ENCODE measurements at places on chromosomes 13 and 19.

- DNase-seq, result no peak
These were observed 2.9 kb upstream of the PTOV1 start for GRCh38 chr19:49847731-49848696.

- DNase-seq, result no peak
These were observed 1.3 kb upstream of the DNAJC15 start for GRCh38 chr13:43021926-43022670.

GRCh38 chr13:44148159-44148914, 225.3 kb upstream of the SERP2 start:
- no peak for DNase-seq

DNA sequence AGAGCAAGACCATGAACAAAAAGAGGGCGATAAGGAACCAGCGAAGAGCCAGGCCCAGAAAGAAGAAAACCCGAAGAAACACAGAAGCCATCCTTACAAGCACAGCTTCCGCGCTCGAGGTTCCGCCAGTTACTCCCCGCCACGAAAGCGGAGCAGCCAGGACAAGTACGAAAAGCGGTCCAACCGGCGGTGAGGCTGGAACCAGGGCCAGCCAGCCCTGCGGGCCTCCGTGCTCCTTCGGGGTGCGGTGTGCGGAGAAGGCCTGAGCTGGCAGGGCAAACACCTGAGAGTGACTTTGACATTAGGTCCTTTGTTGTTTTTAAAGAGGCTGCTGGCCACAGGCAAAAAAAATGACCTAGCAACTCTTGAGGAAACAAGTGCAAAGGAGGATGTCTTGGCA, 44.1 kb downstream of the POLR1D start:
- no peak for DNase-seq

DNA sequence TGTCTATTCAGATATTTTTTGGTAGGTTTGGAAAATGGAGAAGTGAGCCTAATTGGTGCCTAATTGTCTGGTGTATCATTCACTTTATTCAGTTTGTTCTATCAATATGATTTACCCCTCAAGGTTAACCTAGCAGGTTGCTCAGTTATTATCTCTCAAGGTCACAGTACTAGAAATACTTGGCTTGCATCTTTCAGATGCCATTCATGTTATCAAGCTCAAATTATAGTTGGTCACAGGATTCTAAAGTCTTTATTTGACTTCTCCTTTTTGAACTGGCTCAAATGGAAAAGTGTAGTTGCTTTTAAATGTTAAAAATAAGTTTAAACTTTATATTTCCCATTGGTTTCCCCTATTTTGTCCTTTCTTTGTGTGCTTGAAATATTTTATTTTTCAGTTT, 2.6 kb downstream of the KCNRG start:
- no peak for DNase-seq

GRCh38 chr13:54356849-54357248, 1328.2 kb downstream of the OLFM4 start:
- no peak for DNase-seq

GRCh38 chr19:3140667-3141038, 4.8 kb downstream of the GNA15 start:
- no peak for DNase-seq

GRCh38 chr19:12680034-12680433, 1.6 kb downstream of the DHPS start:
- DNase-seq, result no peak

DNA sequence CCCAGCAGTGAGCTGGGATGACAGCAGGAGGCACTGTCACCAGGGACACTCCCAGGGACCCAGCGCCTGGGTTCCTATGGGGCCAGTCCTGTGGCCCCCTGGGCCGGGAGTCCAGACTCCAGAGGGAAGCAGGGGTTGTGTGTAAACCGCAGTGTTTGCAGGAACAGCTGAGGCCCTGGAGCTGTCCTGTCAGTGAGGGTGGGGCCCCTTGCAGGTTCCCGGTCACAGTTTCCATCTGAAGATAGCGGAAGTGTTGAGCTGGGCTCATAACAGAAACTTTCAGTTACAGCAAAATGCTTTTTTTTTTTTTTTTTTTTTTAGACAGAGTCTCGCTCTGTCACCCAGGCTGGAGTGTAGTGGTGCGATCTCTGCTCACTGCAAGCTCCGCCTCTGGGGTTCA, 17.7 kb upstream of the CSNK1G2 start:
- no peak for DNase-seq

- DNase-seq, result no peak
These were observed 102.5 kb downstream of the URI1 start for GRCh38 chr19:30044273-30045248.

GRCh38 chr19:39083983-39084731, at the start of gene ACP7:
Gene ACP7, plus strand, starts transcription at chr19:39084368. Its CDS starts 902 bp downstream, at chr19:39085270.
- DNase-seq, result peak; percentile 71

DNA sequence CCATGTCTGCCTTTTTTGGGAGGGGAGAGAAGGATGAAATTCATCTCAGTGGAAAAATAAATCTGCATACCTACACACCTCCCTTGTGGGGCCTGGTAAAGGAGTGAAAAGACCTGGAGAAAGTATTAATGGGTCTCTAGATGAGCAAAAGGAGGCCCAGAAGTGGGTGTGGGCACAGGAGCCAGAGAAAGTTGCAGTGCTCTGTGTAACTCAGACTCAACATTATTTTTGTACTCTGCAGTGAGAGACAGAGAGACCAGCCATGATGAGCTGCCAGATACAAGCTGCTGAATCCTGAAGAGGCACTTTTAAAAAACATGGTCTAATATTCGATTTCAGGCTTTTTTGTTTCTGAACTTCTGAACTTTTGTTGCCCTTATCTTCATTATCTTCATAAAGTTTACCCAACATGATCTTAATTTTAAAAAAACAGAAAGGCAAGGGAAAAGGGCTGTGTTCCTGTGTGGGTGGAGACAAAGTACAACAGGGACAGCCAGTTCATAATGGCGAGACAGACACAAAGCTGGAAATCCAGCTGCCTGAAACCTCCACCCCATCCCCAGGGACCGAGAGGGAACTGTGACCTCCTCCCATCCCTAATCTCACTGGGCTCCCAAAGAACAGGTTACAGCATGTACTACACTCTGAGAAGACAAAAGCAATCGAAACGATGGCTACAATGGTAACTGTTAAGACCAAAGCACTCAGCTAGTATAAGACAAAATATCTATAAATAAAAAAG, 77.2 kb downstream of the KLF12 start:
- DNase-seq, result peak; percentile 91

DNA sequence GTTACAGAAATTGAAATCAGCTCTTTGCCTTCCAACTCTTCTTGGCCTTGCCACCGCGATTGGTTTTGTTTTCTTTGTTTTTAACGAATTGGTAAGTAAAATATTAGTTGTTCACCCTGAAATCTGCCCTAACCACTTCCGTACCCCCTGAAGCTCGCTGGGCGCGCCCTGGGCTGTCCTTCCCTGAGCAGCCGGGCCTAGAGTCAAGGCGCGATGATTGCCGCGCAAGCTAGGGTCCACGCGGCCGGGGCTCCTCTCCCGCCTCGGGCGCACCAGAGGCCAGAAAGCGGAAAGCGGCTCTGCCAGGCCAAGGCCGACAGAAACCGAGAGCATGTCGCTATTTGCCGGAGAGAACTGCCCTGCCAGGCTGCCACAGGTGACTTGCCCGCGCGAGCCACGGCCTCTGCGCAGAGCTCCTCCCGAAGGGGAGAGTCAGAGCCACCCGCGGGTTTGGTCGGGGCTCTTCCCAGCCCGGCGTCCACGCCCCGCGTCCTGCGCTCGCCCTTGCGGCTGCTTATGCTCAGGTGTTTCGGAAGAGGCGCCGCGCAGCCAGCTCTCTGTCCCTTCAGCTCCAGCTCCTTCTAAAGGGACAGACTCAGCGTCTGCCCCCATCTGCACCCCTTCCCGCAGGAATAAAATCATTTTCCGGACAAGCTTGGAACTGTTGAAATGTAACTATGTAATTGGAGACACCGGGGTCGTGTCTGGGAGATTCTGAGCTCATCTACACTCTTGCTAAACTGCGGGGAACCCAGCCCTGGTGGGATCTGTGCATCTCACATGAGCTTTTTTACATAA, 6.6 kb upstream of the CDX2 start:
- DNase-seq, result no peak

GRCh38 chr19:41297628-41298347, 12.2 kb upstream of the CCDC97 start:
- peak; percentile 51 for DNase-seq

- peak; percentile 71 for DNase-seq
These were observed 854 bp downstream of the RNASEH2B start for GRCh38 chr13:50910485-50910805.

DNA sequence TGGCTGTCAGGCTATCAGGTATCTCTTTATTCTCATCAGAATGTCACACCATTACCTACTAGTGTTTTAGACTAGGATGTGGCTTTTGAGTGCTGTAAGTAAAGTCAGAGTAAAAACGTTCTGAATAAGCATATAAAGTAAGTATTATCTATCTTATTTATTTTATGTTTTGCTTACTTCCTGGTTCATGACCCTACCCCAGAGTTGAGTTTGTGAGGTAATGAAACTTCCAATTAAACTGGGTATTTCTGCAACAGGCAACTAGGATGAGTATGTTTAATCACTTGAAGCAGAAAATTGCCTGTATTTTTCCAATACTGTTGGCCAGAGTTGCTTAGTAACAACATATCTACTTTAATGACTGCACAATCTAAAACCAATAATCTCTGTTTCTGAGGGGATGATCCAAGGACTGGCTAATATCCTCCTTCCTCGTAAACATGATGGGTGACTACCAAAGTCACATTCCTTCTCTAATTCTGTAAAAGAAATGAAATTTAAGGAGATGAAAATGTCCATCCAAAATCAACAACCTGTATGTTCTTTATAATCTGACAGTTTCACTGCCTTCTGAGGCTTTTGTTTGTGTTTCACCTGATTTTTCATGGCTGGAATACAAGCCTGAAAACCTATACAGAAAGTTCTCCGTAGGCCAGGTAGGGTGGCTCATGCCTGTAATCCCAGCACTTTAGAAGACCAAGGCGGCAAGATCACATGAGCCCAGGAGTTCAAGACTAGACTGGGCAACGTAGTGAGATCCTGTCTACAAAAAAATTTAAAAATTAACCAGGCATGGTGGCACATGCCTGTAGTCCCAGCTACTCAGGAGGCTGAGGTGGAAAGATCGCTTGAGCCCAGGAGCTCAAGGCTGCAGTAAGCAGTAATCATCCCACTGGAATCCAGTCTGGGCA, 83.1 kb downstream of the ABCC4 start:
- DNase-seq, result no peak

- DNase-seq, result no peak
These were observed 28.2 kb downstream of the VSTM1 start for GRCh38 chr19:54035215-54036178.

DNA sequence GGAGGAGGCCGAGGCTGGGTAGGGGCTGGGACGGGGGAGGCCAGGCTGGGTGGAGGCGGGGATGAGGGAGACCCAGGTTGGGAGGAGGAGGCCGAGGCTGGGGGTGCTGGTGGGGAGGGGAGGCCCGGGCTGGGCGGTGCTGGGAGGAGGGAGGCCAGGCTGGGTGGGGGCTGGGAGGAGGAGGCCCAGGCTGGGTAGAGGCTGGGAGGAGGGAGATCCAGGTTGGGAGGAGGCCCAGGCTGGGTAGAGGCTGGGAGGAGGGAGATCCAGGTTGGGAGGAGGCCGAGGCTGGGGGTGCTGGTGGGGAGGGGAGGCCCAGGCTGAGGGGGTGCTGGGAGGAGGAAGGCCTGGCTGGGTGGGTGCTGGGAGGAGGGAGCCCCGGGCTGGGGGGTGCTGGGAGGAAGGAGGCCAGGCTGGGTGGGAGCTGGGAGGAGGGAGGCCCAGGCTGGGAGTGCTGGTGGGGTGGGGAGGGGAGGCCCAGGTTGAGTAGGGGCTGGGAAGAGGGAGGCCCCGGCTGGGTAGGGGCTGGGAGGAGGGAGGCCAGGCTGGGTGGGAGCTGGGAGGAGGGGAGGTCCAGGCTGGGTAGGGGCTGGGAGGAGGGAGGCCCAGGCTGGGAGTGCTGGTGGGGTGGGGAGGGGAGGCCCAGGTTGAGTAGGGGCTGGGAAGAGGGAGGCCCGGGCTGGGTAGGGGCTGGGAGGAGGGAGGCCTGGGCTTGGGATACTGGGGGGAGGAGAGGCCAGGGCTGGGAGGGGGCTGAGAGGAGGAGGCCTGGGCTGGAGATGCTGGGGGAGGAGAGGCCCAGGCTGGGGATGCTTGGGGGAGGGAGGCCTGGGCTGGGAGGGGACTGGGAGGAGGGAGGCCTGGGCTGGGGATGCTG, 10.7 kb downstream of the TPGS1 start:
- DNase-seq, result no peak

DNA sequence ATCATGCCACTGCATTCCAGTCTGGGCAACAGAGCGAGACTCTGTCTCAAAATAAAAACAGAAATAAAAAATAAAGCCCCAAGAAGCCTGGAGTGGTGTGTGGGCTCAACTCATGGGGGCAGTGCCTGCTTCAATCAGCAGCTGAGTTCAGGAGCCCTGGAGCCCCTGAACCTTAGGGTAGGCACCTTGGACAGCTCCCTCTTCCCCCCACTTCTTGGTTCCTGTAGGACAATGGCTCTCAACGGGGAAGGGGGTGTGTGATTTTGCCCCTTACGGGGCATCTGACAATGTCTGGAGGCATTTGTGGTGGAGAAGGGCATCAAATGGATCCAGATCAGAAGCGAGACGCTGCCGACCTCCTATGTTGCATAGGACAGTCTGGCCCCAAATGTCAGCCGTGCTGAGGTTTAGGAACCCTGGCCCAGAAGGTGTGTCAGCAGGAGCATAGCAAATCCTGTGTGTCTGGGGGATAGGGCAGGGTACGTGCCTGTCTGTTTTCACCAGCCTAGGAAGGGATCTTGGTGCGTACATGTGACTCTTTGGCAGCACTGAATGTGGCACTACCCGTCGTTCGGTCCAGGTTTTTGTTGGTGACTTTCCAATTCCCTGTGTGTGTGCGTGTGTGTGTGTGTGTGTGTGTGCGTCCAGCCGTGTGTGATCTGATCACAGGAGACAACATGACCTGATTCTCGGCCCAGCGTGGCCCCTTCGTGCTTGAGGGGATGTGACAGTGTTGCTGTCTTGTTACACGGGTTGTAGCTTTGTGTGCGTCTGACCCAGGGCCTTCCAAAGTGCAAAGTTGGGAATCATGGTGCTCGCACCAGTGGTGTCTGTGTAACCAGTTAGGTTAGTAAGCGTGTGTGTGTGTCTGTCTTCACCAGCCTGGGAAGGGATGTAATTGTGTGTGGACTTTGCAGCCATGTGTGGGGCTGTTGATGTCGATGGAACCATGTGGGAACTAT, 7.5 kb downstream of the IGLON5 start:
- DNase-seq, result no peak

GRCh38 chr19:1489463-1490310, 463 bp downstream of the PCSK4 start:
- no peak for DNase-seq

DNA sequence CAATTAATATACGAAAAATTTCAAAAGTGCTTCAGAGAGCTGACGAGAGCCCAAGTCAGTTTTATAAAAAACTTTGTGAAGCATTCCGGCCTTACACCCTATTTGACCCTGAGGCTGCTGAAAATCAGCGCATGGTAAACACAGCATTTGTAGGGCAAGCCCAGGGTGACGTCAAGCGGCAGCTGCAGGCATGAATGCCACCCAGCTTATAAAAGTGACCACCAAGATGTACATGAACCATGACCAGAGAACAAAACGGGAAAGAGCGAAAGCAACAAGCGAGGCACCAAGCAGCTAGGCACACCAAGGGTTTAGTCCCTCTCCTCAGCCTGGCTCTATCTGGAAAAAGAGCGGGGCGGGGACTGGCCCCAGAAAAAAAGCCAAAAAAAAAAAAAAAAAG, 6.0 kb downstream of the SIGLEC11 start:
- no peak for DNase-seq
